SK-MEL-5 (cell line): ENCODE measurements at places on chromosomes 1 and 21.

- no peak for DNase-seq
Measured at GRCh38 chr1:6068932-6069331, 23.2 kb downstream of the KCNAB2 start.

DNA sequence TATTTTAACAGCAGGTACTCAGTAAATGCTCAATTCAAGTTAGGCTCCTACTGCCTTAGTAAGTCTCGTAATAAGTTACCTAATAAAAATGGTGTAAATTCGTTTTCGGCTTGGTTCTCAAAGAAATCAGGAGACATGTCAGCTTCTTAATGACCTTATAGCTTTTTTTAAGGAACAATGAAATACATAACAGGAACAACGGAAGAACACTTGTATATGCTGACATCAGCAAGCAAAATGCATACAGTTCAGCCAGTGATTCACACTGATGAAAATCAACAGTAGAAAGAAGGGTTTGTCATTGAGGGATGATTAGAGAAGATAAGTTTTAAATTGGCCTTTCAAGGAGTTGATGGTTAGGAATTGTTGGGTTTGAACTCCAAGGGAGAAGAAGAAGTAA is 13.3 kb downstream of the RPTN start:
- DNase-seq = no peak

DNA sequence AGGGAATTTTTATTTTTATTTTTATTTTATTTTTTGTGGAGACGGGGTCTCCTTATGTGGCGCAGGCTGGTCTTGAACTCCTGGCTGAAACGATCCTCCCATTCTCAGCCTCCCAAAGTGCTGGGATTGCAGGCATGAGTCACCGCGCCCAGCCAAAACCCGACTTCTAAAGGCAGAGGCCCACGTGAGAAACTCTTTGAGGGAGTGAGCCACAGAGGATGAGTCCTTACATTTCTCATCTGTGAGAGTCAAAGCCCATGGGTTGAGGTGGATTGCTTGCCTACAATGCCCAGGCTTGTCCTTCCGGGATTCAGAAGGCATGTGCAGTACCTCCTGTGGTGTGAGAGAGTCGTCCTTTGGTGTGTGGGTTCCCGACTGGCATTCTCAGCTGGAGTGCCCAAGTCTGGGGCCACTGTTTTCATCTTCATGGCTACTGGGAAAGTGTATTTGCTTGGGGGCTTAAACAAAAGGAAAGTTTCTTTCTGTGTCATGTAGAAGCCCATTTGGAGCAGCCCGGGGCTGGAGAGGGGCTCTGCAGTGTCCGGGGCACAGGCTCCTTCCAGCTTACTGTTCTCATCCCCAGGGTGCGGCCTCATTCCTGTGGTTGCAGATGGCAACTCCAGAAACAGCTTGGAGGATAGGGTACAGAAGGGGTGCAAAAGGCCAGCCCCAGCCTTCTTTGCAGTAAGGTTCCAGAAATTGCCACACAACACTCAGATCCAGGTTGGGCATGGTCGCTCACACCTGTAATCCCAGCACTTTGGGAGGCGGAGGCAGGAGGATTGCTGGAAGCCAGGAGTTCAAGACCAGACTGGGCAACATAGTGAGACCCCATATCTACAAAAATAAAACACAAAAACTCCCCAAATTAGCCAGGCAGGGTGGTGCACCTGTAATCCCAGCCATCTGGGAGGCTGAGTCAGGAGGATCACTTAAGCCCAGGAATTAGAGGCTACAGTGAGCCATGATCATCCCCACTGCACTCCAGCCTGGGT is 29.4 kb upstream of the CSF3R start:
- DNase-seq = peak; percentile 64

DNA sequence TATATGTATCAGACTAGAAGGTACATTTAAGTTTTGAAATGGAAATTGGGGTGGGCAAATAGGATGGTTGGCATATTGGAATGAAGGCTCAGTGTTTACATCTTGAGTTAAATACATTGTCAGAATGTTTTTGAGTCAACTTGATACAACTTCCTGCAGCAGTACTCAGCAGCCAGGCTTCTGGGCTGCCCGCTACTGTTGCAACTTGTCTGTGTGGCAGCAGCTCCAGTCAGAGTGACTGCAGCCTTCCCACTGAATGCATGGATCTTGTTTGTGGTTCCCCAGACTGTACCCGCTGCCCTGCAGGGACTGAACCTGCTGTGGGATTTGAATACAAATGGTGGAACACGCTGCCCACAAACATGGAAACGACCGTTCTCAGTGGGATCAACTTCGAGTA is 24.9 kb upstream of the SARS1 start:
- no peak for DNase-seq

GRCh38 chr1:96238426-96238825 is 483.2 kb upstream of the PTBP2 start:
- DNase-seq = no peak

- no peak for DNase-seq
Measured at GRCh38 chr1:26915204-26915842, 1.5 kb upstream of the NR0B2 start.

DNA sequence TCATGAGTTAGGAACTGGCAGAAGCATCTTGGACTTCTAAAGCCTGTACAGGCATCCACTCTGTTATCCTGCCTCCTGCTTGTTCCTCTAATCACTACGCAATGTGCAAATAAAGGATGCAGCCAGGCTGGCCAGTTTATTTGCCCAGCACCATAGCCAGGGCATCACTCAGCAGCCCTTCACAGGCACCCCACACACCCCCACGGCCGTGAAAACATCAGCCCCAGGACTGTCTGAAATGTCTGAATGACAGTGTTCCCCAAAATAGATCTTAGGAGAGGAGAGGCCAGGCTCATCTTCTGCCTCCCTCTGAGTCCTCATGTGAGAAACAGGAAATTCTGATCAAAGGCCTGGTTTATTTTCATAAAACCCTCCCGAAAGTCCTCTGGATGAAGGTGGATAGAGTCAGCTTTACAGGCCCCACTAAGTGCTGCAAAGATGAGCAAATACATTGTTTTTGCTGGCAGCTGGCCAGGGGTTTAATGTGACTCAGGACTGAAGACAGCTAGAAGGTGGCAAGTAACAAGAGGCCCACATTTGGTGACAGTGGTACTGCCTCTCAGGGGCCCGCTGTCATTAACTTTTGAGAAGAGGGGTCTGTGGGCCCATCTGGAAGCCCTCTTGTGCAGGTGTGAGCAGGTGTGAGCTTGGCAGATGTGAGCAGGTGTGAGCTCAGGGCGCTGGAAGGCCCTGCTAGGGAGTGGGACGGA is 32.9 kb downstream of the GRHL3 start:
- DNase-seq = no peak

GRCh38 chr1:208437401-208437800 is 193.2 kb upstream of the PLXNA2 start:
- DNase-seq = no peak

GRCh38 chr1:45979074-45979777 is 153.2 kb downstream of the PIK3R3 start:
- no peak for DNase-seq

- DNase-seq = no peak
Measured at GRCh38 chr1:244653439-244654107, 647 bp downstream of the DESI2 start.

GRCh38 chr21:46024141-46024540 is 42.6 kb downstream of the COL6A1 start:
- DNase-seq = no peak

DNA sequence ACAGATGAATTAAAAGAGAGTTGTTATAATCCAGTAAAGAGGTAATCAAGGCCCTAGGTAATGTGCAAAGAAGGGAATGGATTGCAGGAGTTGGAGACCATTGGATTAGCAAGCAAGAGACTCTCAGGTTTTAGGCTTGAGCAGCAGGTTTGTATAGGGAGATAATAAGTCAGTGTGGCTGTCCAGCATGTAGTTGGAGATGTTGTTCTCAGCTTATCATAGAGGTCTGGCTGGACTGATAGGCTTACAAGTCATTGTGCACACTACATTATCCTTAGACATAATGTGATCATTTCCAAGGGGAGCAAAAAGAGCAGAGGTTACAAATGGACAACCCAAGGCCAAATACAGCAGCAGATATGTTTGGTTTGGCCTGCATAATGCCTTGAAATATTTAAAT is 45.9 kb upstream of the SAMD13 start:
- DNase-seq = no peak

DNA sequence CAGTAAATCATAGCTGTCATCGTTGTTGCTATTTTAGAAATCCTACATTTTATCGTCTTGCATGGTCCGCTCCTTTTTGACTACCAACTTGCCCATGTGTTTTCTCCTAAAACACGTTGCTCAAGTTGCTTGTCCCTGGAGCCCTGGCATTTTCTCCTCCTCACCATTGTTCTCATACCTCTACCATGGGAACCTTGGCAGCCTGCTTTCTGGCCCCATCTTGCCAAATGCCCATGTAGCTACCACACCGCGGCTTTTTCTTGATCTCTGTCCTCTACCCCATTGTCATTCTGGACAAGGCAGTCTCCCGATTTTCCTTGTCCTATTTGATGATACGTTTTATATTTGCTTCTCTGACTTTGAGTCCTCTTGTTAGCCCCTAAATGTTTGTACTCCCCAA is 50.2 kb downstream of the MRPS6 start:
- no peak for DNase-seq

DNA sequence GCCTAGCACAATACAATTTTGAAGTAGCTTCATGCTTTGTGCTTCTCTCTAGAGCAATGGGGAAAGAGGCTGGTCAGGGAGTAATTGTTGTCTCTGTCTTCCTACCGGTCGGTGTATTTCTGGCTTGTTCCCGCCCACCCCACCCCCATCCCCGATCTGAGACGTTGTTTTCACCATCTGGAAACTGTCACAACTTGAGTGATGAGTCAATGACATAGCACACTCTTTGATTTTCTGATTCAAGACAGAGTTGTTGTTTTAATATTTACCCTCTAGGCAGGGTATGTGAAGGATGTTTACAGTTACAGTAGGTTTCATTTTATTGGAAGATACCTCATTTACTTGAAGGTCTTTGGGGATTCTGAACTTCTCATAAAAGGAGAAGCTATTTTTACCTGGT is 7.0 kb downstream of the IL12RB2 start:
- DNase-seq = peak; percentile 85

DNA sequence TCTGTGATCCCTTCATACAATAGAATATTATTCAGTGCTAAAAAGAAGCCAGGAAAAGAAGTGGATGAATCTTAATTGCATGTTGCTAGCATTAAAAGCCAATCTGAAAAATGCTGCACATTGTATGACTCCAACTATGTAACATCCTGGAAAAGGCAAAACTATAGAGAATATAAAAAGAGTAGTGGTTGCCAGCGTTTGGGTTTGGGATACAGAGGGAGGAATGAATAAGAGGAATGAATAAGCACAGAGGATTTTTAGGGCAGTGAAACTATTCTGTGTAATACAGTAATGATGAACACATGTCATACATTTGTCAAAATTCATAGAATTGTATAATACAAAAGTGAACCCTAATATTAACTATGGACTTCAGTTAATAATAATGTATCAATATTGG is 42.5 kb downstream of the GPR88 start:
- no peak for DNase-seq

GRCh38 chr1:206489980-206490770 is 17.2 kb upstream of the RASSF5 start:
- DNase-seq = peak; percentile 74

GRCh38 chr1:65421351-65422025 is 1.0 kb downstream of the LEPR start:
- DNase-seq = no peak

DNA sequence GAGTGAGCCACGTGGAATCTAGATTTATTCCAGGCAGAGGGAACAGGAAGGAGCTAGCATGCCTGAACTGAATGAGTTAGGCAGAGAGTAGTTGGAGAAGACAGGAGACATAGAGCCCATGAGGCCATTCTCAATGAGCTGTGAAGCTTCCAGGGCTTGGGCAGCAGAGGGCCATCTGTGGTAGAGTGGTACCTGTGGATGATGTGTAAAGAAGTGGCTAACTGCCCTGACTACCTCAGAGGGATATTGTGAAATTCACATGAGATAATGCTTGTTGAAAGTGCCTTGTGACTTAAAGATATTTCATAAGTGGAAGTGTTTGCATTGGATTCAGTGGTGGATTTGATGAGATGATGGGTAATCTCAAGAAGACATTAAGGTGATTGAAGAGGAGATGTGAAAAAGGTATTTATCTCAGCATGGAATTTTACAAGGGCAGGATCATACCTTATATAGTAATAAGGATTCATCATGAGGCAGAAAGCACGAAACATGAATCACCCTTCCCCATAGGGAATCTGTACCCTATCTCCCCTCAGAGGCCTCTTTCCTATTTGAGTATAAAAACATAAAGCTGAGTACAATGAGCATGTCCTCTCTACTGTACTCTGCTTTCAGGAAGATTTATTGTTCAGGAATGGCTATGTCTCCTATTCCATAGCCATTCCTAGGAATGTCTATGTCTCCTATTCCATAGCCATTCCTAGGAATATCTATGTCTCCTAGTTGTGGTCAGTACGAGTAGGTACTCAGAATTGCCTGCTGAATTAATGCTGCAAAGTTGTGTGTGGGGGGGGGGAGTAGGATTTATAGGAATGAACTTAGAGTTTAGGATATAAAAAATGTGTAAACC is 146.8 kb downstream of the PAPPA2 start:
- no peak for DNase-seq

- no peak for DNase-seq
Measured at GRCh38 chr1:184919892-184920291, 54.4 kb downstream of the NIBAN1 start.

GRCh38 chr1:2492091-2492490 is 16.0 kb downstream of the PLCH2 start:
- no peak for DNase-seq

DNA sequence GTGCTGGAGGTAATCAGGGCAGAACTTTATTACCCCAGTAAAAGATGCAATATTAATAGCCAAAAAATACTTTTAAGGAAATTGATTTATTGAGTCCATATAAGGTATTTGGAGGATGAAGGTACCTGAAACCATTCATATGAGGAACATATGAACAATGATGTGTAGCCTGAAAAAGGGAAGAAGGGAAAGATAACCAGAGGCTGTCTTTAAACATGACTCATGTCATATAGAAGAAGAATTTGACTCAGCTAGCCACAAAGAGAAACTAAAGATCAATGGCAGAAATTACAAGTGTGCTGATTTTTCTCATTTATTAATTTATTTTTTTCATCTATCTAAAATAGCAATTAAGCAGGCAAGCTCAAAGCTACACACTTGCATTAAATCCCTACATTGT is 136.2 kb upstream of the DUSP10 start:
- DNase-seq = no peak

- no peak for DNase-seq
Measured at GRCh38 chr1:2561898-2562895, 6.0 kb downstream of the TNFRSF14 start.

DNA sequence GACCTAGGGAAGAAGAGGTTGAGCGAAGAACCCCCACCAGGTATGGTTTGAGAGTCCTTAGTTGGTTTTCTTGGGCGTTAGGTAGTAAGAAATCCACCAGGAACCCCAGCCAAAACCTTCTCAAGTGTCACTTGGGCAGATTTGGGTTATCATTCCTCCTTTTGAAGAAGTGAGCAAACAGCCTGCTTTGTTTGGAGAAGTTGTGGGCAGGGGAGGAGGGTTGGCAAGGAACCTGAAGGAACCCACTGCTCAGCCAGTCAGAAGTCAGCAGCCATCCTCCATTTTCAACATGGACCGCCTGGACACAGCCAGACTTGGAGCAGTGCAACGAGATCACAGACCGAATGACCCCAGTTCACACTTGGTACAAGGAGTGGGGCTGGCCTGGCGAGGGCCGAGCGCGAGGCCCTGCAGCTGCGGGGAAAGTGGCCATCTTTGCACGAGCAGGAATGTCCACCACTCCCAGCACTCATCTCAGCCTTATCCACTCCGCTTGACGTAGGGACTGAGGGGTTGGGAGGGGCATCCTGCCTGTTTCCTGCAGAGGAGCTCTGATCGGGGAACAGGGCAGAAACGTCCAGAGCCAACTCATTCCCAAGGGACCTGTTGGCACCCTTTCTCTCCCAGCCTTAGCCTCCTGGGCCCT is 7.2 kb downstream of the ADPRS start:
- no peak for DNase-seq

- no peak for DNase-seq
Measured at GRCh38 chr1:73009938-73010337, 727.6 kb upstream of the NEGR1 start.
